ENCODE measurements at places on chromosomes 2 and 18. TPM values are rescaled to one million over a fixed set of nuclear protein-coding genes. Genes with fewer than 3 reads are reported as not detected.

MC2R gene
- polyA plus RNA-seq: not detected

SCN1A gene
- 0.24 TPM for polyA plus RNA-seq

KYNU gene
- 5.5 TPM for polyA plus RNA-seq

COBLL1 gene
- 115 TPM for polyA plus RNA-seq

FNDC4 gene
- polyA plus RNA-seq: 7.0 TPM

Data from renal cortex interstitium (tissue), 15 donors.